ENCODE measurements at places on chromosomes 7 and 10.

DNA sequence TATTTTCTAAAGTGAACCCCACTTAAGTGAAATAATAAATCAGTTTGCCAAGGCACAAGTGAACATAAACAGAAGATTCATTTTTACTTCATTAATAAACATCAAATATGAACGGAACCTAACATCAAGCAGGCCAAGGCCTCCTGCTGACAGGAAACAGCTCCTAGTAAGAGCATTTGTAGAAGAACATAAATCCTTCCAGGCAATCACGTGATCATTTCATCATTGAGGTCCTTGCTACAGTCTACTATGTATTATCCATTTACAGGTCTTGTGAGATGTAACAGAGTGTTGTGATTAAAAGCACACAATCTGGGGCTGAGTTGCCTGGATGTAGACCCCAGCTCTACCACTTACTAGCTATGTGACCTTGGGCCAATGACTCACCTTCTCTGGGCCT, 70.6 kb downstream of the CALD1 start:
- DNase-seq, result no peak

DNA sequence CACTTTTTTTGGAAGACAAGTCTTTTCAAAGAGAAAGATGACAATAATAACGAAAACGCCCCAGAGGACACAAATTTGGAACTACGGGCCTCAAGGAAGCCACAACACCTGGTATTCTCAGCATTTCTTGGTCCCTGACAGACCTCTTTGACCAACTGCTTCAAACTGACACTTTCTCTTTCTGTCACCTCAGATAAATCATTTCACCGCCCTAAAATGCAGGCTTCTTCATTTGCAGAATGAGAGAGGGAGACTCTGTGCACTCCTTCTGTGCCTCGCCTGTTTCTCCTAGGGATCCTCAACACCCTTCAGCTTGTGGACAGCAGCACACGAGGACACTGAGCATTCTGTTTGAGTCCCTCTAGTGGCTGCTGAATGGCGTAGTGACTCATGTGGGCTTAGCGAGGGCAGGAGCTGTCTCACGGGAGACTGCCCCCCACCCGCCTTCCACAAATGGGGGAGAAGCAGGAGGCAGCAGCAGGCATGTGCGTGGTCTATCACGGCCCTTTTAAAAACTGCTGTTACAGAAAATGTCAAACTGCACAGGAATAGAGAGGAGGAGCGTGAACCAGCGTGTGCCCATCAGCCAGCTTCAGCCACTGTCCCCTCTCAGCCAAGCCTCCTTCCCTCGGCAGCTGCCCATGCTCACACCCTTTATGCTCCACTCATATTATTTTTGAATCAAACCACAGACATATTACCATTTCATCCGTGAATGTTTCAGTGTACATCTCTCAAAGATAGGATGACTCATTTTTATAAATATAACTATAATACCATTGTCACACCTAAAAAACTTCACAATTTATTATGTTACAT, 41.4 kb downstream of the GSDME start:
- DNase-seq, result no peak

GRCh38 chr7:13293264-13294002, 606.0 kb downstream of the ARL4A start:
- no peak for DNase-seq

DNA sequence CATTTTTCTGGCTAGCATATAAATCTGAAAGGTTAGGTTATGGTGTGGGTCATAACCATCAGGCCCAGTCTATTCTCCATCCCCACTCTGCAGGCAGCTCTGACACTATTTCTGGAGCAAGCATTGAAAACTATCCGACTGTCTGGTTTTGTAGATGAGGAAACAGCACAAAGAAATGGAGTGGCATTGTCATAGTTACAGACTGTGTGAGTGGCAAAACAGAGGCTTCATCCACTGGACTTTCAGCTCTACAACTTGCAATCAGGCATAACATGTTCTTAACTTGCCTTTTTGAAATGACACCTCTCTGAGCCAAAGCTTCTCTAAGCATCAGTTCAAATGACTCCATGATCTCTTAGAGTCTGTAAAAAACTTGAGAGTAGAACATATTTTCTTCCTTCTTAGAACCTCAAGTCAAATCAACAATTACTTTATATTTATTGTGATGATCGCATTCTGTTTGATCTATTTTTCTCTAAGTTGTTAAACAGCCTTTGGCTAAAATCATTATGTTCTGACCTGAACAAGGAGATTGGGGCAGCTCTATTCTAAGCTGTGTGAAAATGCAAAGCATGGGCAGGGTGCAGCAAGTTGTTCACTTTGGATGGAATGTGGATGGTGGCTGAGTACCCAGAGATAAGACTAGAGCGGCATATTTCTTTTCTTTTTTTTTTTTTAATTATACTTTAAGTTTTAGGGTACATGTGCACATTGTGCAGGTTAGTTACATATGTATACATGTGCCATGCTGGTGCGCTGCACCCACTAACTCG, 68.5 kb downstream of the LRRC4 start:
- no peak for DNase-seq

GRCh38 chr7:117411539-117411938, 15.8 kb downstream of the ASZ1 start:
- DNase-seq, result no peak

GRCh38 chr10:130834170-130834569, 477.4 kb downstream of the TCERG1L start:
- DNase-seq, result no peak

DNA sequence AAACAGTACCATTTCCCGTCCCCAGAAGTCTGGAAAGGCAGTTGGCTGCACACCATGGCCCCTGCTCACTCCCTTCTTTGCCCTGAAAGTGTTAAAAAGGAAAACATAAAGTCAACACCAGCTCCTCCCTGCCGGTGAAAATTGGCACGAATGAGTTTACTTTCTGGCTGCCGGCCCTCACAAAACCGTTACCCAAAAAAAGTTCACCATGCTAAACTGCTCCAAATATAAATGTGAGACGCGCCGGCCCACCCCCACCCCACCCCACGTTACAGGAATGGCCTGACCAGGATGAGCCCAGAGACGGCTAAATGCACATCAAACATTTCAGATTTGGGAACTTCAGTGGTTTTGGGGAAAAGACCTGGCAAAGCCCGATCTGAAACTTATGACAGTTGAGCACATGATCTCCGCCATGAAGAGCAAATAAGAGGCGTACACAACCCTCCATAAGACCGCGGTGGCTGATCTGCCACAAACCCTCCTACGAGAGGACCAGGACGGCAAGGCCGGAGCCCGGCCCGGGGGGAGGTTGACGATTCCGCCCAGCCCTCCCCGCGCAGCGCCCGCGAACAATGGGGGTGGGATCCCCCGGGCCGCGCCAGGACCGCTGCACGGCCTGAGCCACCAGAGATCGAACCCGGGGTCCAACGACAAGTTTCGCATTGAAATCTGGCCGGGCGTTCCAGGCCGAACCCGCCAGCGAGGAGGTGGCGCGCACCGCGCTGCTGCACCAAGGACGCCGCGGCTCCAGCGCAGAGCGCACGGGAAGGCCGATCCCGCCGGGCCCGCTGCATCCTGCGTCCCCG, 952 bp downstream of the DIP2C start:
- DNase-seq, result peak; percentile 43

- no peak for DNase-seq
Observed at GRCh38 chr7:136533732-136534131, 334.7 kb upstream of the CHRM2 start.

DNA sequence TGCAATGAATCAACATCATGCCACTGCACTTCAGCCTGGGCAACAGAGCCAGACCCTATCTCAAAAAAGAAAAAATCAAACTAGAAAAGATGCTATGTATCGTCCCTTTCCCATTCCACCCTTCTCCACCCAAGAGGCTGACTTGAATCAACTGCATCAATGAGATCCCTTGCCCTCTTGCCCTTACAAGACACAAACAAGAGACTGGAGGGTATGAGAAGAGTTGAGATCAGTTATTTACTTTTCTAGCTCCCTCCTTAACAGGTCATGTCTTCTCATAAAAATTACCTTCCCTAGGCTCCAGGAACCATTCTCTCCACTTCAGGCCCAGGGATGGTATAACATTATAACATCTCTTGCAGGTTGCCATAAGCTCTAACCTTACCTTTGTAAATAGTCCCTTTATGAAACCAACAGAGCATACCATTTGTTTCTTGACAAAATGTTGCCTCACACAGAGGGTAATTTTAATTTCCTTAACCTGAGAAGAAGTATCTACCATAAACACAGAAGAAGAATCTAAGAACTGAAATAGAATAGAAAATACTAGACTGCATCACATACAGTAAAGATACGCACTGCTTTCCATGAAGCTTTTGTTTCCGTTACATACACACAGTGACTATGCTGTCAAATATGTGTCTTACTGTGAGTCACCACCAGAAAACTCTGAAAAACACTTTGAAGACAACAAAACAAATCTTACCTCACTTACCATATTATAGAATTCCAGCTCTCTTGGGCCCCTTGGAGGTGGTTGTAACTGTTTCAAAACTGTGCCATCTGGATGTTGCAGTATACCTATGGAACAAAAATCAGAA, 30.5 kb downstream of the IPMK start:
- peak; percentile 68 for DNase-seq

DNA sequence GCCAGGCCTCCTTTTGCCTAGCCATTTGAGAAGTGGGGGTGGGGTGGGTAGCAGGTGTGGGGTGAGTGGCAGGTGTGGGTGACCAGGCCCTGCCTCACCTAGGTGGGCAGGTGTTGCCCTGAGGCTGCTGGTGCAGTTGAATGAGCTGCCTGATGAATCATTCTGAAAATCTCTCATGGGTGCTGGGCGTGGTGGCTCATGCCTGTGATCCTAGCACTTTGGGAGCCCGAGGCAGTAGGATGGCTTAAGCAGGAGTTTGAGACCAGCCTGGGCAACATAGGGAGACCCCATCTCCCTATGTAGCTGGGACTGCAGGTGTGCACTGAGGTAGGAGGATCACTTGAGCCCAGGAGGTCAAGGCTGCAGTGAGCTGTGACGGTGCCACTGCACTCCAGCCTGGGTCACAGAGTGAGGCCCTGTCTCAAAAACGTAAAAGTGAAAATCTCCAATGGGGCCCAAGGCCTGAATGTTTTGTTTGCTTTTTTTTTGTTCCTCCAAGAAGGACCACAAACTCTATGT, 17.7 kb downstream of the TSPAN14 start:
- peak; percentile 98 for DNase-seq

DNA sequence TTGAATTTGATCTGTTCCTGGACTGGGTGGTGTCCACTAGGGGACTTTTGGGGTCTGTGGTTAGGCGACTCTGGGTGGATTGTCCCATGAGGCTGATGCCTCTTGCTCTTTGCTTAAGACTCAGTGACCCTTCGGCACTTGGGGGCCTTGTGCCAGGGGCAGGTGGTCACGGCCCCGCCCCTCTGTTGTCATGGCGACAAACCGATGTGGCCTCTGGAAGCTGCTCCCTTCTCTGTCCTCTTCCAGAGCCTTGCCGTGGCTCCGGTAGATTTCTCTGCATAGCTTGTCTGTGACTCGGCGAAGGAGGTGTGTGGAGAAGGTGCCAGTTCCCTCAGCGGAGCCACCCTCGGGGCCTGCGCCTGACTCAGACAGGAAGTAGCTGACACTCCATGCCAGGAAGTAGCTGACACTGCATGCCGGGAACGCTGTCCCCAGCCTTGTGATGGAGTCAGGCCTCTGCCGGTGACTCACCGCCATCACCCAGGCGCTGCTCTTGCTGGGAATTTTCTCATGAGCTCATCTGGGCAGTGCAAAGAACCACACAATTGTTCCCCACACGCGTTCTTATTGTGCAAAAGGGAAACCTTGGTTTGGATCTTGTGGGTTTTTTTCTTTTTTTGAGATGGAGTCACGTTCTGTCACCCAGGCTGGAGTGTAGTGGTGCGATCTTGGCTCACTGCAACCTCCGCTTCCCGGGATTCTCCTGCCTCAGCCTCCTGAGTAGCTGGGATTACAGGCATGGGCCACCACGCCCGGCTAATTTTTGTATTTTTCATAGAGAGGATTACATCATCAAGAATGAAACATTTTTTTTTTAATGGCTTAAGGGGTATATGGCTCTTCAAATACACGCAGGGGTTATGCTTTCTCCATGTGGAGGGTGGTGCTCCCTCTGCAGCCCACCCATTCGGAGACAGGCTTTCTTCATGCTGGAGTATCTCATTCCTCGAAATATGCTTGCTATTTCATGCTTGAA, 72.6 kb downstream of the PFKFB3 start:
- DNase-seq, result peak; percentile 99

DNA sequence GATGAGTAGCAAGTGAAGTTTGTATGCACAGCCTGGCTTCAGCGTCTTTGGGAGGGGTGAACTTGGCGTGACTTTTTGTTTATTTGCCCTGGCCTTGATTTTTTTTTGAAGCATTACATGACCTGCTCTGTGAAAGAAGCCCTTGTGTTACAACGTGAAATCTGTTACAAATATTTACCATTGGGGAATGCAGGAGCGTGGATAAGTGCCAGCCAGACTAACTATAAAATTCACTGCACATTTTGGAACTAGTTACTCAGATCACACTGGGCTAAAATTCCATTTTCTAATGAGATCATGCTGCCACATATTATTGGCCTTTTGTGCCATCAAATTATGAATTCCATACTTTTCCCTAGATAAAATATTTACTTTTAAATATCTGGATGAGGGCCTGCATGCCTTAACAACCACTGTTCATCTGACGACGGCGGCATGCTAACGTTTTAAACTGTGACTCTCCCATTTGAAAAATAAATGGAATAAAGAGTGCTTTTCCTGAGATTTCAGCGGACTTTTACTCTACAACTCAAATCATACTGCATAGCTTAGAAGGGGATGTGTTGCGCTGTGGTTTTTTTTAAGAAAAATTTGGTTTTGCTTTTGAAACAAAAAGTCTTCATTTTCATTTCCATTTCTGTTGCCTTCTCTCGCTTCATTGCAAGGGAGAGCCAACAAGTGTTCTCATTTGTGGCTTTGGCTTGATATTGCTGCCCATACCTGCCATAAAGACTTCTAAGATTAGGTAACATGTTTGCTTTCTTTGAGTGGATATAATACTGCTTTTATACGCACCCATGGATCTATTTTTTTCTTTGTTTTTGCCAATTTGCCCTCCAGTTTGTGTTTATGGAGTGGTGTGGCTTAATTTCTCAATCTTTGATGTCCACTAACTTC, 352.2 kb downstream of the TFEC start:
- DNase-seq, result no peak

GRCh38 chr7:17339139-17339538, 40.7 kb downstream of the AHR start:
- no peak for DNase-seq

DNA sequence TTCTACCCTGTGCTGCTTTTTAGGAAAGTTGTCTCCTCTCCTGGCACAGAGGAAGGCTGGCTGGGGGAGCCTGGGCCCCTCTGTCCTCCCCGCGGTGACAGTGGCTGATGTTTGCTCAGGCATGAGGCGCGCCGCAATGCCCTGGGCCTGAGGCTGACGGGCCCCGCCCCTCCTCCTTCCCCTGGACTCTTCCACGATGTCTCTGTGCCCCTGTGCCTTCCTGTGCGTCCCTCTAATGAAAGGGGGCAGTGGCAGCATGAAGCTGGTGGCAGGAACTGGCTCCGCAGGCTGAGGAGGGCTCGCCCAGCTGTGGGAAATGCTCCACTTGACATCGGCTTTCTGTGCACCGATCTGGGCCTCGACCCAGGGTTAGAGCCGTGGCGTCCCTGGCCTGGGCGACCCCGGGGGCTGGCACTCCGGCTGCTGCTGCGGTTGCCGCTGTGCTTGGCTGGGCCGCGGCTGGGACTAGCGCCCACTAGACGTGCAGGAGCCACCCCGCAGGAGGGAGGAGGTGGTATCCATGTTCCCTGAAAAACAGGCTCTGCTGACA, 67.9 kb downstream of the ZNF680 start:
- DNase-seq, result no peak
